ENCODE measurements at places on chromosomes 12 and 14.

- no peak for DNase-seq
Observed at GRCh38 chr14:100822532-100823296, 3.2 kb upstream of the MEG3 start.

DNA sequence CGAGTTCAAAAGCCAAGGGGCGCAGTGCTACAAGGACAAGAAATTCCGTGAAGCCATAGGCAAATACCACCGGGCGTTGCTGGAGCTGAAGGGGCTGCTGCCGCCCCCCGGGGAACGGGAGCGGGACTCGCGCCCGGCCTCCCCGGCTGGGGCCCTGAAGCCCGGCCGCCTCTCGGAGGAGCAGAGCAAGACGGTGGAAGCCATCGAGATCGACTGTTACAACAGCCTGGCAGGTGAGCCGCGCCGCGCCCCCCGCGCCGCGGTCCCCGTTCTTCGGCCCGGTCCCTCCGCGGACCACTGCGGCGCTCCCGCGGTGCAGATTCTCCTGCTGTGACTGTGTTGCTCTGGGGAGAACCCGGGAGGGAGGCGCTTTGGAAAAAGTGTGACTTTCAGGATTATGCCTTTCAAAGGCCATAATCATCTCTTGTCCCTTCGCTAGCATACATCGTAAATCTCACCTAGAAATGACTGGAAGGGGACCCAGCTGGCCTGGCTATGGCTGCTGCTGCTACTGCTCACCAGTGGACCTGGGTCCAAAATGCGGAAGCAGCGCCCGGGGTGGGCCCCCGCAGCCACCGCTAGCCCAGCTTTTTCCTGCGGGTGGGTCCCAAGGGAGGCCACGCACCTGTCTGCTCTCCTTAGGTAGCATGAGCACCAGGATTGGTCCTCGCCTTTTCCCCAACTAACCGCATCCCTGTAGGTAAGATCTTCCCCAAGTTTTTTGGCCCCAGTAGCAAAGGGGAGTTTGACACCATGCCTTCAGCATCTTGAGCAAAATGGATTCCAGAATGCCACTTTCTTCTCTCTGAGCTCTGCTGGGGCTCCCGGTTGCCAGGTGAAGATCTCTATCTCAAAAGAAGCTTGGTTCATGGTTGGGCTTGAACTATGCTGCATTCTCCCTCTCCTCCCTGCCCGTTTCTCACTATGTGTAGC, 853 bp downstream of the TTC9 start:
- DNase-seq: no peak

DNA sequence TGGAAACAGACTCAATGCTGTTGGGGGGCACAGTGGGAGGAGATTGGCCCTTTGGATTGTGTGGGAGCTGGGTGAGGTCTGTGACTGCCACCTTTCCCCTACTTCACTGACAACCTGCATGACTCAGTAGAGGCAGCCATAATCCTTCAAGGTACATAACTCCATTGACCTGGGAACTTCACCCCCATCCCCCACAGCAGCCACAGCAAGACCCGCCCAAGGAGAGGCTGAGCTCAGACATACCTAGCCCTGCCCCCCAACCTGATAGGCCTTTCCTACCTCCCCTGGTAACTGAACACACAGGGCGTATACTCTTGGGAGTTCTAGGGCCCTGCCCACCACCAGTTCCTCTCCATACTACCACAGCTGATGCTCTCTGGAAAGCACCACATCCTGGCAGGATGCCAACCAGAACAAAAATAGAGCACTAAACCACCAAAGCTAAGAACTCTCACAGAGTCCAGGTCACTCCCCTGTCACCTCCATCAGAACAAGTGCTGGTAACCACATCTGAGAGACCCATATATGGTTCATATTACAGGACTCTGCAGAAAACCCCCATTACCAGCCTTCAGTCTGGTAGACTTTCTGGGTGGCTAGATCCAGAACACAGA, 703.9 kb downstream of the FSCB start:
- no peak for DNase-seq

GRCh38 chr14:80772504-80772903, 169.0 kb downstream of the CEP128 start:
- DNase-seq: no peak

DNA sequence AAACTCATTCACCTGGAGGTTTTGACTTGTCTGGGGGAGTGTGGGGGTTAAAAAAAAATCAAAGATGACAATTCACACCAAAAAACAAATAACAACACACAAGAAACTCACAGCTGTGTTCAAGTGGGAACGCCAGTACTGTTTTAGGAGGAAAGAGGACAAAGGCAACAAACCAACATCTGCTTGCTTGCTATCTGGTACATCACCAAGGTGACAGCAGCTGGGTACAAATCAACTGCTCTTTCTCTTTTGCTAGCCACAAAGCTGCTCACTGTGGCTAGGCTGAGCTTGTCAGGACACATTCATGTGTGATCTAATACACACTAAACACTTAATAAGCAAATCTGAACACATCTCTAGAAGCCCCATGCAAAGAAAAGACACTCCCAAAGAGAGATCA, 128.0 kb upstream of the RAP1B start:
- DNase-seq: no peak

DNA sequence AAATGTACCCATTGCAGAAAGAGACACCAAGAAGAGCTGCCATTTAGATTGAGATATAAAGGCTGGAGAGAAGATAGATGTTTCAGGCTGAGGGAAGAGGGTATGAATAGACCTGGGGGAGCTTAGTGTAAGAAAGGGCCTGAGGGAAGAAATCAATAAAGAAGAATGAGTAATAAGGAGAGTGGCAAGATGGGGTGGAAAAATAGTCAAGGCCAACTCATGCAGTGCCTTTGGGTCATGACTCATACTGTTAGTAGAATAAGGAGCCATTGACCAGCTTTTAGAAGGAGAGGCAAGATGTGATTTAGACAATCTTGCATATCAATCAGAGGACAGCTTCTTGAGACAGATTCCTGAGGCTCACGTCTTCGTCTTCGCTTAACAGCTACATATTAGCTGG, 287.5 kb downstream of the DUSP6 start:
- DNase-seq: no peak

- no peak for DNase-seq
Observed at GRCh38 chr12:1429980-1430379, 164.4 kb downstream of the FBXL14 start.

- DNase-seq: no peak
Observed at GRCh38 chr14:53932966-53933365, 23.7 kb downstream of the BMP4 start.

DNA sequence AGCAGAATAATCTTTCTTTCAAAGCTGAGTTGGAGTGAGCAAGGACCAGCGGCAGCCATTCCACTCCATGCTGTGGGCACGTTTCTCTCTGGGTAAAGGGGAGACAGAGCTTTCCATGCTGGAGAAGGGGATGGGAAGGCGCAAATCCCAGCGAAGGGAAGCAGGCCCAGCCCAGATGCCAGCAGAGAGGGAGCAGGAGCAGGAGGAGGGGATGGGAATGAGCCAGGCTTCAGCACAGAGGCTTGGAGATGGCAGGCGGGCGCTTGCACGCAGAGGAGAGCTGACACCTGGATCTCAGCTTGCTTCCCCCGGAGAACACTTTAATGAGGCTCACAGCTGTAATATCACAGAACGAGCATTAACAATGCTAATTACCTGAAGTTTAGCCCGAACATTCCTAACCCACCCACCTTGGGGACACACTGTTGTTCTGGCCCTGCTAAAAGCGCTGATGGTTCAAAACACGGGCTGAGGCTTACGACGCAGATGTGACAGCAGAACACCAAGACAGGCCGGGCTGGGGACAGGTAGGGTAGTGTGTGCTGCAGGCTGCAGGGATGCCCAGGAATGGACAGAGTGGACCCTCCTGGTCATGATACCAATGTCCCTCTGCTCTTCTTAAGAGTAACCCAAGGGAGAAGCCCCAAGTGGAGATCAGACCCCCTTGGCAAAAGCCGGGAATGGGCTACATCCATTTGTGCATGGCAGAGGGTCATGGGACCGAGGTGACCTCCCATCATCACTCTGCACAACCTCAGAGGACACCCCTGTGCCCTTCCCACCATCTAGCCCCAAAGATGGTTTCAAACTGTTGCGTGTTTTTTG, 288.6 kb downstream of the DPF3 start:
- DNase-seq: no peak

DNA sequence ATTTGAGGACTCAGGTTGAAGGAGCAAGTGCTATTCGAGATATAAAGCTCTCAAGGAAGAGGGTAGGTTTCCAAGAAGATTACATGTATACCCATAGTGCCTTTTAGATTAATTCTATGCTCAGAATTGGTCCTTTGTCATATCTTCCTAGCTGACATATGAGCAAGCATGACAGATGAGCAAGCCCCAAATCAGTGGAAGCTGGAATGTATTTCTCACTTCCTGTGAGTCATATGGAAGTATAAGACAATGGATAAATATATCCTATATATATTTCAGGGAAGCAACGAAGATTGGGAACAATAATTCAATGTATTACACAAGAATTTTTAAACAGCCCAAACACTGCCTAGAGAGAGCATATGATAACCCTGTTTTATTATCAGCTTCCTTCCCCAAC, 674.1 kb upstream of the ATXN7L3B start:
- no peak for DNase-seq

DNA sequence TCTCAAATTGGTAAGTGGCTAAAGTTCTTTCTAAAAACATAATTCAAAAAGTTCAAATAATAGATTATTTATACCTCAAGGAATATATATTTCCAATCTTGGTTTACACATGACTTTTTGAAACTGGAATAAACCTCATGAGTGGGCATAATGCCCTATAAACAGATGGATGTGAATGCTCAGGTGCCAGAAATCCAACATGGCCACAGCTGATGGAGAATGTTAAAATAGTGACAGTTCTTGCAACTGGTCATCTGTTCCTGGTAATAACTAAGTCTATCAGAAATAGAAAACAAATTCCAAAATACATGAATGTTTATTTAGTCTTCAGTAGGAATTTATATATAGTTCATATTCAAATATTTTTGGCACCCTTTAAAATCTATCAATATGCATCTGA, 21.6 kb upstream of the CNOT2 start:
- DNase-seq: no peak

DNA sequence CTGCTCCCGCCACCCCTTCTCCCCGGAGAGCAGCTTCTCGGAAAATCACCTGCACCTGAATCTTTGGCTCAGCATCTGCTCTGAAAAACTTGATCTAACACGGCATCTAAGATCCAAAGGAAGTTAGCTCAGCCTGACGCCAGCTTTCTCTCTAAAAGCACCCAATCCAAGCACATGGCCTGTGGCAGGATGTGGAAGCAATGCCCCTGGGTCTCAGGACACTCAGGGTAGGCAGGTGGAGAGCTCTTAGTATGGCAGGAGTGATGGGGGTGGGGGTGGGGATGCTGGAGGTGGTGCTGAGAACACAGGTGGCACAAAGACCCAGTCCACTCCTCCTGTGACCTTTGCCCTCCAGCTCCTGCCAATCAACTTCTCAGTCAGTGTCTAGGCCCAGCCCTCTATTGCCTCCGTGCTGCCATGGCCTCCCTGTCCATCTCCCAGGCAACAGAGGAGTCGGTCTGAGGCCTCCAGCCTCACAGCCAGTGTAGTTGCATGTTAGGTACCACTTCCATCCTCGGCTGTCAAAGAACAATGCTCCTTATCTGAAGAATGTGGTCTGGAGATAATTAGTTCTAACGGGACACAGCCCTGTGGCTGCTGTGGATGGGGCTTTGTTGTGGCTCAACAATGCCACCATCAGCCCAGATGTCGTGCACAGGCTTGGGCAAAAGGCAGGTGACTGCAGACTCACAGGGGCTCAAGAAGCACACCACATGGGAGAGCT, 180.0 kb upstream of the C14orf180 start:
- DNase-seq: no peak

GRCh38 chr12:25249931-25250738, 594 bp downstream of the KRAS start:
- DNase-seq: peak; percentile 79

DNA sequence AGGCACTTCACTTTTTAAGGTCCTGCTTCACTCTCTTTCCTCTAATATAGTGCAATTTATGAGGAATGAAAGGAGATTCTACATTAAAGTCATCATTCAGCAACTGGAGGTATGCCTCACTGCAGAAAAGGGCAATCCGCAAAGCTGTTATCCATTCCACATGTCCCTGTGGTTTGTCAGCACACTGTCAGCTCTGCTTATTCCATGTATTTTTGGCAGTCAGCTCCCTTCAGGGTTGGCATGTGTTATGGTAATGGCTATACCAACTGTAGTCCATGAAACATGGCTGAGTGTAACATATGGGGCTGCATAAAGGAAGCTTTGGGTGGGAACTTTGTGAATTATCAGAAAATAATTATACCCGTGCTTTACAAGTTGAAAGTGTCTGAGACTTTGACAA, 154.1 kb downstream of the GALC start:
- DNase-seq: no peak

- DNase-seq: no peak
Observed at GRCh38 chr12:22624548-22624869, 462 bp upstream of the ETNK1 start.

- no peak for DNase-seq
Observed at GRCh38 chr14:54877015-54877702, 25.5 kb downstream of the GCH1 start.

DNA sequence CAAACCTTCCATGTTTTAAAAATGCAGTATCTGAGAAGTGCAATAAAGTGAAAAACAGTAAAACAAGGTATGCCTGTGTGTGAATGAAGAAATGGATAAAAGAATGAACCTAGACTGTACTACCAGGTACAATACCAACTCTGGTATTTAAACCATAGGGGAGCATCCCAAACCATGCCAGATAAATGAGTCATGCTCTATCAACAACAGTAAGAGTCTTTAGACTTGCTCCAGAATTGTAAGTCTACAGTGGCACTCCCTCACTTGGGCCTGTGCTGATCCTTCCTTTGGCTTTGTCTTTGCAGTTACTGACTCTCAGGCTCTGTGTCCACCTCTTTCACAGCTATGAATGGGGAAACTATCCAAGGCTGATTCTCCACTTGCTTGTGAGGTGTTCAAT, 38.1 kb downstream of the BBS10 start:
- no peak for DNase-seq

- DNase-seq: no peak
Observed at GRCh38 chr14:24848102-24848790, 201.7 kb downstream of the STXBP6 start.

DNA sequence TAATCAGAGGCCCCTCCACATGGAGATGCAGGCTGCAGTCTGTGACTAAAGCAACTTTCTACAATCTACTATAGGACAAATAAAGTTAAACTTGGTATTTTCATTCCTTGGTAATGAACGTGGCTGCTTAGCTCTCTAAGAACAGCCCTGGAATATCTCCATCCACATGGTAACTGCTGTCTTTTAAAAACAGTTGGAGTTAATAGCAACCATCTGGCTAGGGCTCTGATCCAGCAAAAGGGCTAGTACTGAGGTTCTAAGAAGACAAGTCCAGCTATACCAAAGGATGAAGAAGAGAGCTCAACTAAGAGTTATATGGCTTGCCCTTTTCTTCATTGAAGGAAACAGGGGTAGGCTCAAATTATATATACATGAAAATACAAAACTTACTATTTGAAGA, 920.1 kb downstream of the FLRT2 start:
- no peak for DNase-seq

DNA sequence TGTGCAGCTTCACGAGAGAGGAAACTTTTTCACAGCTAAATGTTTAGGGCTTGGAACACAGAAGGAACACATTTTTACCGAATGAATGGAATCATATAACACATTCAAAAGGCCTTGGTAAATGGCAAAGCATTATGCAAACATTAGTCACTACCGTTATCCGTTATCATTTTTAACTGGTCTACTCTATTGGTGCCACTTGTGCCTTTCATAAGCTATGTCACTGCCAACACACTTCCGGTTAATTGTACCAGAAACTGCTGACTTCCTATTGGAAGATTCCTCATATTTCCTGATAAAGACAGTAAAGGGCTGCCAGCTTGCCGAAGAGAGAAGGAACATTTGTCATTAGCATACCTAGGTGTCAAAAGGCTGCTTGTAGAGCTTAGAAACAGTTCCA, 169.2 kb downstream of the APAF1 start:
- no peak for DNase-seq
